Stimulated activated effector memory CD8-positive, alpha-beta T cell treated with anti-CD3 and anti-CD28 coated beads, Interleukin-12 subunit alpha, Interleukin-12 subunit beta, amount 100 ng/mL, for 72 hours (primary cell): ENCODE measurements at places on chromosomes 4 and X.

DNA sequence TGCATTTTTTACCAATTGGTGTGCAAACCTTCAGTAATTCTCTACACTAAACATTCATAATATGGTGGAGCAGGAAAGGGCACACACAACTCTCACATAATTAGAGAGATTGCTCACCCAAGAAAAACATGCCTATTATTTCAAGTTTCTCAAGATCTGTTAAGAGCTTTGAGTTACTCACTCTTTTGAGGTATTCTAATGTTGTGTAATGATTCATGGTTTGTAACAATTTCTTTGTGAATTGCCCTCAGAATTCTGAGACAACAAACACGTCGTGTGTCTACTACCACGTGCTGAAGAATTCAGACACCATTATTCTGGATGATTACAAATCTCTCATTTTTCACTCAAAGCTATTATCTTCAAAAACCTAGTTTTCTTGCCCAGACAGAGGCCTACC lies 82.8 kb downstream of the PDGFC start:
- DNase-seq = no peak

GRCh38 chr4:148376151-148376550 lies 66.1 kb downstream of the NR3C2 start:
- DNase-seq = no peak

GRCh38 chr4:85402371-85402770 lies 72.6 kb upstream of the ARHGAP24 start:
- no peak for DNase-seq

DNA sequence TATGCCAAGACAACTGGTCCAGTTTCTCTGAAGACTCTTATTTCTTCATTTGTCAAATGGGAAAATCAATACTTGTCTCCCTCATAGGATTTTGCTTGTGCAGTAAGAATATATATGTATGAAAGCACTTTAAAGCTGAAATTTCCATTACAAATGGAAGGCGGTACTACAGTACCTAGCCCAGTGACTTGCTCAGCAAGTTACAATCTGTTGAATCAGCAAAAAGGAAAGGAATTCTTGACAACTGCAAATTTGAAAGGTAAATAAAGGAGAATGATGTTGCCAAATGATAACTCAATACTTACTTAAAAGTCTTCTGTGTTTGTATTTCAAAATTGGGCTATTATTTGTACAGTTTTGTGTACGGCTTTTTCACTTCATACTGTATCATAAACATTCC lies 71.1 kb downstream of the PKD2 start:
- no peak for DNase-seq

DNA sequence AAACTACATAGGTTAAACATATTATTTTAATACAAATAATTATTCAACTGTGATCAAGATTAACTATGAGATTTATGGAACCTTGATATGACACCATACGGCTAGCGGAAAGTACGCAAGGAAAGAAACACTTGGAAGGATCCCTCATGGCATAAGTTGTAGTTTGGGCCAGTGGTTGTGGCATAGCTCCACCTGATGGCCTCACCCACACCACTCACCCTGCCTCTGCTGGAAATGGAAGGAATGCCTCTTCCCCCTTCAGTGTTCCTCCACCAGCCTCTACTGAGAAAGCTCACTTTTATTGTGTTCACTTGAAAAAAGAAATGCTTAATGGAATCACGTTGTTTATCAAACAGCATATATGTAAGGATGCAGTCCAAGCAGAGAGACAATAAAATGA lies 86.4 kb downstream of the BMP15 start:
- no peak for DNase-seq
